Hematopoietic multipotent progenitor cell treated with erythropoietin and hydrocortisone succinate and interleukin-3 and kit ligand, for 8 days (in vitro differentiated cells): ENCODE measurements at places on chromosomes 7 and 10.

- DNase-seq: no peak
These were observed 187.8 kb downstream of the CRPPA start for GRCh38 chr7:16233517-16233916.

DNA sequence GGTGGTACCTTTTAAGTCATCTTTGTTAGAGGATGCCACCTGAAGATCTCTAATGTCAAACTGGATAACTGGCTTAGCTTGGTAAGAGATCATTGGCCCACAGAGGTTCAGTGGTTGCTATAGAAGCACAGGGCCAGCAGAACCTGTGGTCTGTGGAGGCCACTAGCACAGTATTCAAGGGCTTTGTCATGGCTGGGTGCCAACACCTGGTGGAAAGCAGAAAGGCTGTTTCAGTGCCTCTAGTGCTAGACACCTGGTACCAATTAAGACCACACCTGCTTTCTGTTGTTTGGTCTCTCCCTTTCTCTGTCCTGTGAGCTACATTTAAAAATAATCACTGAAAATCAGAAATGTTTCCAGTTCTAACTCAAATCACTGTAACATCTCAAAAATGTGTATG, 10.0 kb upstream of the PCGF5 start:
- no peak for DNase-seq

DNA sequence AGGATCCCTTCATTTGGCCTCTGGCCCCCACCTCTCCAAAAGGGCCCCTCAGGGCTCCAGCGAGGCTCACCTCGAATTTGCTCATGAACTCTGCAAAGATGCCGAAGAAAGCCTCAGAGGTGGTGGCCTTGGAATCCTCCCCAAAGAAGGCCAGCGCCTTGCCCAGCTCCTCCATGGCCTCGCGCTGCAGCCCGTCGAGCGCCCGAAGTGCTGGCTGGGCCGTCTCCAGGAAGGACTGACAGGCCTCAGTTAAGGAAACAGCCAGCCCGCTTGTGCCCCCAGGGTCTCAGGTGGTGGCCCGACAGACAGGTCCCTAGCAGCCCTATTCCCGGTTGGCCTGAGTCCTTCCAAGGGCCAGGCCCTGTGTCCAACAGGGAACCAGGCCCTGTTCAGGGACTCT, 50.2 kb upstream of the DAGLB start:
- no peak for DNase-seq

- peak; percentile 73 for DNase-seq
These were observed 90.4 kb upstream of the FAM171A1 start for GRCh38 chr10:15461353-15462108.

- no peak for DNase-seq
These were observed 72.4 kb downstream of the DENND2A start for GRCh38 chr7:140568021-140568813.

GRCh38 chr10:102255404-102255803, 10.1 kb downstream of the GBF1 start:
- no peak for DNase-seq

GRCh38 chr7:50866343-50867033, 83.8 kb upstream of the GRB10 start:
- DNase-seq: no peak

- no peak for DNase-seq
These were observed 52.7 kb downstream of the DENND11 start for GRCh38 chr7:141649137-141649864.

- DNase-seq: no peak
These were observed 17.3 kb downstream of the CCM2 start for GRCh38 chr7:45017253-45017652.

DNA sequence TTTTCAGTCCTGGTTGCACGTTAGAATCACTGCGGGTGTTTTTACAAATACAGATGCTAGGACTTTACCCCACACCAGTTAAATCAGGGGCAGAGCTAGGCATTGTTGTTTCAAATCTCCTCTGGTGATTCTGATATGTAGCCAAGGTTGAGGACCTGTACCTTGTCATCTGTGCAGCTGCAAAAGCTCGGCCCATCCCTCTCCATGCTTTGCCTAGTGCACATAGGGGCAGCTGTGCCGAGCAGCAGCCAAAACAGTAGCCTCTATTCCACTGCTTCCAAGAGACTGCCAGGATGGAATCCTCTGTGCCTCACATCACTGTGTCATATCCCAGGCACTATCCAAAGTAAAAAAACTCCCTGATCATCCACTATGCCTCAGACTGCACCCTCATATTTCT, 181.3 kb downstream of the CDK14 start:
- DNase-seq: no peak
